ENCODE measurements at places on chromosomes 3 and 15. TPM values are rescaled to one million over a fixed set of nuclear protein-coding genes. Genes with fewer than 3 reads are reported as not detected.

- H3K4me1 ChIP-seq = no peaks in the 10 kb centered on the region
- no peak overlapping the region for H3K4me3 ChIP-seq
- peak; percentile 41 for DNase-seq
- no peak overlapping the region for H3K27ac ChIP-seq
Observed at GRCh38 chr3:128319741-128320141, 146.9 kb downstream of the DNAJB8 start.

GRCh38 chr15:33030315-33030714 is 164.2 kb downstream of the FMN1 start:
- H3K36me3 ChIP-seq = no peaks in the 10 kb centered on the region
- no peaks in the 10 kb centered on the region for H3K27me3 ChIP-seq
- DNase-seq = no peak
- H3K27ac ChIP-seq = no peak overlapping the region
- H3K4me3 ChIP-seq = no peak overlapping the region
- H3K4me1 ChIP-seq = no peaks in the 10 kb centered on the region

- no peaks in the 10 kb centered on the region for H3K27me3 ChIP-seq
- H3K36me3 ChIP-seq = no peaks in the 10 kb centered on the region
- no peak overlapping the region for H3K4me3 ChIP-seq
- H3K4me1 ChIP-seq = peaks cover 15% of the 10 kb centered on the region
Observed at GRCh38 chr3:197209366-197210260, 88.8 kb downstream of the DLG1 start.

DNA sequence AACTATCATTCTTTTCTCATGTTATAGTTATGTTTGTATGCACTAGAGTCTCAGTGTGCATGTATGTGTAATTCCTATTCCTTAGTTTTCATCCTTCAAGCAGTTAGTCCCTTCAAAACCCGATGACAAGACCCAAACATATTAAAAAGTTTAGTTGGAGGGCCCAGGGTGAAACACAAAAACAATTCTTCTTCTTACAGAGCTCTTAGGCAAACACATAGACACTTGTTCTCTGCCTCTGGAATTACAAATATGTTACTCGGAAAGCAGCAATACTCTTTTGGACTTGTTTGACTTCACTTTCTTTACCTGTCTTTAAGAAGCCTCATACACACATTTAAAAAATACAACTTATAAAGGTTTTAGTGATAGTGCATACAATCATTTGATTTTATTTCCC is 763 bp upstream of the CNTN6 start:
- no peaks in the 10 kb centered on the region for H3K27me3 ChIP-seq
- no peak overlapping the region for H3K4me3 ChIP-seq
- no peak for DNase-seq
- H3K4me1 ChIP-seq = no peaks in the 10 kb centered on the region
- H3K36me3 ChIP-seq = no peaks in the 10 kb centered on the region

DNA sequence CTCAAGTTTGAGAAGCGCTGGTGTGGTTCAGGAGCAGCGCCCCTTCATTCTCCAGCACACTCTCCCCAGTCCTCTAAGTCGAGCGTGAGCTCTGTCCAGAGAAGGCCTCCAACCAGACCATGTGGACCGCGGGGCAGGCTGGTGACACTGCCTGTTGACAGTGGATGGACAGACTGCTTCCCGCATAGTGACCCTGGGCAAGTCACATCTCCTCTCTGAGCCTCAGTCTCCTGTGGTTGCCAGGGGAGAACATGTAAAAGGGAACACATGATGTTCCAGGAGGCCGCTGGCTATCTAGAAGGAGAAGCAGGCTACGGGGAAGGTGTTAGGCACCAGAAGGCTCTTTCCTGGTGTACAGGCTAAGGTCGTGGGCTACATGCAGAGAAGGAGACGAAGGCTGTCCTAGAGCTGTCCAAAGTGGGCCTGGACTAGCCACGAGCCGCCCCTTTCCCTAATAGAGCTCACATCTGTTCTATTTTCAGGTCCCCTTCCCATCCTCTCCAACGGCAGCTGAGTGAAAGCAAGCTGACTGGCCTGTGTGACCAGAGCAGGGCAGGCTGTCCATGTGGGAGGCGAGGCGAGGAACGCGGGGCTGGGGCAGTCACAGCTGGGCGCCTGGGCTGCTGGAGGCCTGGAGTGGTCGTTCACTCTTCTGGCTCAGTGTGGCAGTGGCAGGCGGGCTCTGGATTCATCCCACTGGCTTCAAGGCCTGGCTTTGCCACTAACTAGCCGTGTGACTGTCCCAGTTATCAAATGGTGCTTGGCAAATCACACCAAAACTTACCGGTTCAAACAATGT is 11.1 kb downstream of the ISG20 start:
- no peak overlapping the region for H3K4me3 ChIP-seq
- peak overlapping the region; percentile 7 for H3K27ac ChIP-seq
- peaks cover 10% of the 10 kb centered on the region for H3K4me1 ChIP-seq
- no peaks in the 10 kb centered on the region for H3K27me3 ChIP-seq

DNA sequence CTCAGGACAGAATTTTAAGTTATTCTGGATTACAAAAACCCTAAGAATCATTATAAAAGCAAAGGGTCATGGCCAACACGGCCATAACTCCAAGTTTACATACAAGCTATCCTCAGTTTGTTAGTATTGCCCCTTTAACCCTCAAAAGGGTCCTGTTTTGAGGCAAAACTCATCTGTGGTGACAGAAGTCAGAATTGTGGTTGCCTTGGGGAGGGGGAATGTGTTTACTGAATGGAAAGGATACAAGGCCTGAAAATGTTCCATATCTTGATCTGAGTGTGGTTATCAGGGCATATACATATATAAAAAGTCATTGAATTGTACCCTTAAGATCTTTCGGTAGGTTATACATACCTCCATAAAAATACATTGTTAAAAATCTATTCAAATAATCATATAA is 2.1 kb downstream of the SFMBT1 start:
- no peaks in the 10 kb centered on the region for H3K27me3 ChIP-seq
- H3K27ac ChIP-seq = peak overlapping the region; percentile 95
- peak overlapping the region; percentile 93 for H3K4me3 ChIP-seq
- no peak for DNase-seq
- peaks cover 31% of the 10 kb centered on the region for H3K4me1 ChIP-seq

DNA sequence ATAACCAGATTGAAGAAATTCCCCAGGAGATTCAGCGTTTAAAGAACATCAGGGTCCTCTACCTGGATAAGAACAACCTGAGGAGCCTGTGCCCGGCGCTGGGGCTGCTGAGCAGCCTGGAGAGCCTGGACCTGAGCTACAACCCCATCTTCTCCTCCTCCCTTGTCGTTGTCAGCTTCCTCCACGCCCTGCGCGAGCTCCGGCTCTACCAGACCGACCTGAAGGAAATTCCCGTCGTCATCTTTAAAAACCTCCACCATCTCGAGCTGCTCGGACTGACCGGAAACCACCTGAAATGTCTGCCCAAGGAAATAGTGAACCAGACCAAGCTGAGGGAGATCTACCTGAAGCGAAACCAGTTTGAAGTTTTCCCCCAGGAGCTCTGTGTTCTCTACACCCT is 9.4 kb upstream of the LRRC34 start:
- H3K4me1 ChIP-seq = no peaks in the 10 kb centered on the region
- no peaks in the 10 kb centered on the region for H3K27me3 ChIP-seq
- H3K27ac ChIP-seq = no peak overlapping the region
- H3K36me3 ChIP-seq = no peaks in the 10 kb centered on the region
- no peak overlapping the region for H3K4me3 ChIP-seq
- no peak for DNase-seq

GRCh38 chr3:175951047-175951694 is 1092.0 kb downstream of the NAALADL2 start:
- no peak overlapping the region for H3K27ac ChIP-seq
- DNase-seq = no peak
- no peaks in the 10 kb centered on the region for H3K36me3 ChIP-seq
- no peaks in the 10 kb centered on the region for H3K4me1 ChIP-seq
- H3K4me3 ChIP-seq = no peak overlapping the region

GRCh38 chr15:43763819-43764446 is 12.8 kb downstream of the ELL3 start:
- no peaks in the 10 kb centered on the region for H3K27me3 ChIP-seq
- peaks cover 58% of the 10 kb centered on the region for H3K36me3 ChIP-seq
- no peak for DNase-seq

GRCh38 chr3:151168269-151169094 is 34.5 kb downstream of the GPR171 start:
- H3K4me3 ChIP-seq = no peak overlapping the region
- no peaks in the 10 kb centered on the region for H3K27me3 ChIP-seq
- DNase-seq = peak; percentile 84
- H3K36me3 ChIP-seq = no peaks in the 10 kb centered on the region

GRCh38 chr15:50181969-50182218 is at the start of gene SLC27A2:
SLC27A2 (plus strand) TSS chr15:50182196; CDS start chr15:50182428, 232 bp downstream.
- H3K4me1 ChIP-seq = peaks cover 10% of the 10 kb centered on the region
- H3K36me3 ChIP-seq = no peaks in the 10 kb centered on the region
- H3K27me3 ChIP-seq = peaks cover 37% of the 10 kb centered on the region
- DNase-seq = no peak
- no peak within 1 kb of the TSS for H3K27ac ChIP-seq

DNA sequence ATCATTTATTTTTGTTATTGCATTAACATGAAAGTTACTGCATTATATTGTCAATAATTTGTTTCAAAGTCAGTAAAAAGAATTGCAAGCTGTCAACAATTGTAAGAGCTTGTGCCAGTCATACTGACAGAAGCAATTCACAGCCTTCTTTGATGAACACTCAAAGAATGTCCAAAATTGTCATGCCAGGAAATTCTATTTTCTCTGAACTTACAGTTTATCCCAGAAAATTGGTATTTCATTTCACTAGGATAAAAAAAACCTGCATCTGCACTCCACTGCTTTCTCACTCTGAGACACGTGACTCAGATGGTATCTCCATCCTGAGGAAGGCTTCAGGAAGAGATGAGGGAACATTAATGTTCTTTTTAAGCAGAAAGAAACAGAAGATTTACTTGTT is 332.6 kb upstream of the CCDC54 start:
- no peak for DNase-seq
- H3K27me3 ChIP-seq = no peaks in the 10 kb centered on the region
- H3K36me3 ChIP-seq = no peaks in the 10 kb centered on the region
- no peak overlapping the region for H3K27ac ChIP-seq

GRCh38 chr3:197149-197827 is 725 bp downstream of the CHL1 start:
- no peaks in the 10 kb centered on the region for H3K4me1 ChIP-seq
- H3K27me3 ChIP-seq = peaks cover 4% of the 10 kb centered on the region
- H3K4me3 ChIP-seq = peak overlapping the region; percentile 58
- peak overlapping the region; percentile 55 for H3K27ac ChIP-seq
- H3K36me3 ChIP-seq = no peaks in the 10 kb centered on the region
- DNase-seq = peak; percentile 66

DNA sequence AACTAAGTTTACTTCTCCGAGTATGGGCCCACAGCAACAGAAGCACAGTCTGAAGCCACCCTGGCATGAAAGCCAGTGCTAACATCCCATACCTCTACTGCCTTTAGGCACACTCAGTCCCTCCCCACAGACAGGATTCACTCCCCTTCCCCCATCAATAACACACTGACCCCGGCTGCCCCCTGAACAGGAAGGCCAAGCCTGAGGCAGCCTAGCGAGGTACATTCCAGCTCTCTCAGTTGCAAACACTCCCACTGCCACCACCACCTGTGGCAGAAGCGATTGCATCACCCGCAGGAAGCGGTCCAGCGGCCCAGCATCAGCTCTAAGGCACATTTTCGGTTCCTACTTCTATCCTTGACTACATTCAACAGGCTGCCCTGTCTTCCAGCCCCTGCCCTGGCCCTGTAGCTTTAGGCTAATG is 7.0 kb upstream of the BMF start:
- no peak for DNase-seq
- no peaks in the 10 kb centered on the region for H3K4me1 ChIP-seq
- H3K27me3 ChIP-seq = no peaks in the 10 kb centered on the region
- no peak overlapping the region for H3K4me3 ChIP-seq
- H3K36me3 ChIP-seq = no peaks in the 10 kb centered on the region

- no peak overlapping the region for H3K4me3 ChIP-seq
- H3K27ac ChIP-seq = no peak overlapping the region
- no peaks in the 10 kb centered on the region for H3K27me3 ChIP-seq
- H3K4me1 ChIP-seq = no peaks in the 10 kb centered on the region
- no peak for DNase-seq
- no peaks in the 10 kb centered on the region for H3K36me3 ChIP-seq
Observed at GRCh38 chr15:55685286-55685685, 57.7 kb downstream of the PRTG start.

GRCh38 chr15:53447053-53447574 is 312.3 kb downstream of the WDR72 start:
- H3K36me3 ChIP-seq = no peaks in the 10 kb centered on the region
- no peaks in the 10 kb centered on the region for H3K27me3 ChIP-seq
- H3K27ac ChIP-seq = no peak overlapping the region
- DNase-seq = no peak
- H3K4me3 ChIP-seq = no peak overlapping the region
- no peaks in the 10 kb centered on the region for H3K4me1 ChIP-seq

- no peaks in the 10 kb centered on the region for H3K36me3 ChIP-seq
- DNase-seq = peak; percentile 85
- no peak overlapping the region for H3K4me3 ChIP-seq
- peaks cover 16% of the 10 kb centered on the region for H3K4me1 ChIP-seq
- H3K27ac ChIP-seq = peak overlapping the region; percentile 56
Observed at GRCh38 chr3:30286007-30286669, 320.3 kb upstream of the TGFBR2 start.

- no peak for DNase-seq
- H3K4me1 ChIP-seq = no peaks in the 10 kb centered on the region
- no peak overlapping the region for H3K27ac ChIP-seq
- H3K36me3 ChIP-seq = no peaks in the 10 kb centered on the region
- no peaks in the 10 kb centered on the region for H3K27me3 ChIP-seq
Observed at GRCh38 chr3:173531602-173532001, 134.1 kb downstream of the NLGN1 start.

DNA sequence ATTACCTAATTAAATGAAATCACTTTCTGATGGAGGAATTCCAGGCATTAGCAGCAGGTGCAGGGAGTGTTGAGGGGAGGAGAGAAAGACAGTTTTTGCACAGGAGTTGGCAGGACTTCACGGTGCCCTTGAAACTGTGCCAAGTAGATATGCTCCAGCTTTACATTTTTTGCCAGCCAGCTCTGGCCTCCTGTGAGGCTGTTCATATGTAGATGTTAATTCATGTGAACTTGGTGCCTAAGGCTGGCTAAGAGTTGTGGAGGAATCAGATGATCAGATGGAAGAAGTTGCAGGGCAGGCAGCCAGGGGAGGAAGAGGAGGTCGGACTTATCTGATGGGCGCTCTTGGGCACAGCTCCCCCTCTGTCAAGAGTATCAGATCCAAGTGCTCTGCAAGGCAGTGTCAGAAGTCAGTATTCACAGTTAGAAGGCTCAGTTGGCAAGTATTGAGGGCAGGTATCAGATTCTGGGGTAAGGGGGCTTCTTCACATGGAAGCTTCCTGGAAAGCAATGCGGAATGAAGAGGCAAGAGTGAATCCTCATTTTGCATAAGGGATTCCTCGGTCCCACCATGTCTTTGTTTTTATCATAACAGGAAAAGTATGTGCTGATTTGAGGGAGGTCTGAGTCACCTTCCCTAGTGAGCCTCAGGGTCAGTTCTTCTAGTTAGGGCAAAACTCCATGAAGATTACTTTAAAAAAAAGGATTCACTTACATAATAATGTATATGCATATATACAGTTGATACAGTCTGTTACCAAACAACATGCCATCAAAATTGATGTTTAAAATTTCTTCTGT is 172.6 kb upstream of the UMPS start:
- H3K4me3 ChIP-seq = no peak overlapping the region
- DNase-seq = no peak
- no peaks in the 10 kb centered on the region for H3K27me3 ChIP-seq
- H3K36me3 ChIP-seq = no peaks in the 10 kb centered on the region
- peaks cover 28% of the 10 kb centered on the region for H3K4me1 ChIP-seq

The IMPG2 gene
- total RNA-seq = 0.54 TPM

The ELL3 gene
- total RNA-seq = 1.9 TPM

The RTP4 gene
- total RNA-seq = 6.8 TPM

The EIF4G1 gene
- total RNA-seq = 197 TPM

The SLITRK3 gene
- 12.5 TPM for total RNA-seq

The ATP13A5 gene
- not detected for total RNA-seq

The TRIM42 gene
- not detected for total RNA-seq

The SLC9C1 gene
- not detected for total RNA-seq

The SIDT1 gene
- total RNA-seq = 0.49 TPM

The SHISA5 gene
- total RNA-seq = 62.0 TPM

The CHDH gene
- 1.8 TPM for total RNA-seq

All from sigmoid colon (tissue), 7 donors.